ENCODE measurements at places on chromosomes 1 and 21.

DNA sequence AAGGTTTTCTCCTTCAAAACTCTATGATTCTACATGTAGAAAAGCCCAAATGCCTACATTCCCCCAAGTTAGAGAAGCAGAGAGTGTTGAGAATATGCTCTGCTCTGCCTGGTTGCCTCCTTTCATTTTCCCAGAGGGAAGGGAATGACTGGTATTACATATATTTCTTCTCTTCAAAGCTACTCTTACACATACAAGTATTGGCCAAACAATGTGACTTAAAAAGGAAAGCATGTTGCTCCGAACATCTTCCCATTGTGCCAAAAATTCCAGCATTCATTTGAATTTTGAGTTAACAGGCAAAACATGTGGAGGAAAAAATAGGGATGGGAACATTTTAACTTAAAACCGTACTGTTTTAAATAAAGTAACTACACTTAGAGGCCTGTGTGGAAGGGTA lies 125.2 kb downstream of the COQ8A start:
- no peak for DNase-seq

GRCh38 chr1:155206891-155207805 lies 549 bp downstream of the THBS3 start:
- DNase-seq, result peak; percentile 43

- DNase-seq, result no peak
Measured at GRCh38 chr21:45476582-45476981, 65.7 kb downstream of the SLC19A1 start.

DNA sequence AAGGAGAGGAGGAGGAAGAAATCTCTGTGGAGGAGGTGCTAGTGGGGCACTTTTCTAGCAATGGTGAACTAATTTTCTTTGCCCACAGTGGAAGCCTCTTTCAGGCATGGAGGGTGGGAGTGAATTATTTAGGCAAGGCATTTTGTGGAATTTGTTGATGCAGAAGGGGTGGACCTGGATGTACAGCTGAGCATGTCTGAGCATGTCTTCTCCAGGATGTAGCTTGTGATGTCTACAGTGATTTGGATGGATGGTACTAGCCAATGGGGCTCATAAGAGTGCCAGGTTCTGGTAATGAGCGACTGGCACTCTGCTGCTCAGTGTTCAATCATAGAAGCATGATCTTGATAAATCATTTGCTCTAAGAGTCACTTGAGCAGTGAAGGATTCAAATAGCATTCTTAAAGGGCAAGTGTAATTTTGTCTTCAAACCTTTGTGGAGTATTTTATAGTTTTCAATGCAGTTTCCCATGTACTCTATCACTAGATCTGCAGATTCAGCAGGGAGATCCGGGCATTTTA lies 153.9 kb upstream of the LMO4 start:
- DNase-seq, result no peak

All from pulmonary artery endothelial cell (primary cell).